Activated T-helper 17 cell treated with anti-CD3 and anti-CD28 coated beads, Interleukin-2, amount 50 U/mL, for 72 hours (primary cell): ENCODE measurements at places on chromosomes 5 and 9.

GRCh38 chr9:11349187-11349586 lies 736.4 kb upstream of the PTPRD start:
- no peak for ATAC-seq

DNA sequence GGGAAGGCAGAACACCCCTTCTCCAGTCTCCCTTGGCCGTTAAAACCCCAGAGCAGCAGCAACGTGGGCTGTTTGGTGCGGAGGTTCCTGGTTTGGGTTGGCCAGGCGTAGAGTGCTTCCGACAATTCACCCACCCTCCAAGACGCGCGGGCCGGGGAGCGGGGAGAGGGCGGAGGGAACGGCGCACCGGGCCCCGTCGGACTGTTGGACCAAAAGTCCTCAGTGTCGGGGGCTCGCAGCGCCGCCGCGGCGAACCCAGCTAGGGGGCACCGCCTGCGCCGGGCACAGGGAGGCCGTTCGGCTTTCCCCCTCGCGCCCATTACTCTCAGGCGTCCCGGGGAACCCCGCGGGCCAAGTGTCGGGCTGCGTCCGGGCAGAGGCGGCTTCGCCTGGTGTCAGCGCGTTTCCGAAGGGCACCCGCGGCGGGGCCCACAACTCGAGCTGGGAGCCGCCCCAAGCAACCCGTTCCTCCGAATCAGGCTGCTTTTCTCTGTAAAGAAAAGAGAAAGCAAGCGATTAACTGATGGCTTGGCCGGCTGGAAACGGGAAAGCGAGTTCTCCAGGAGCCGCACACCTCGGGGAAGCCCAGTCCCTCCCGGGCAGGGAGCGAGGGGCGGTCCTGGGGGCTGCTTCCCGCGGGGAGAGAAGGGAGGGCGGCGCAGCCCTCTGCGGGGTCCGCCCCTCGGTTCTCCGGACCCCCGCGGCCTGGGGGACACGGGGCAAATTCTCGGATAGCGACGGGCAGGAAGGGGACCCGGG lies 145.5 kb downstream of the ERCC6L2 start:
- peak; percentile 51 for ATAC-seq

DNA sequence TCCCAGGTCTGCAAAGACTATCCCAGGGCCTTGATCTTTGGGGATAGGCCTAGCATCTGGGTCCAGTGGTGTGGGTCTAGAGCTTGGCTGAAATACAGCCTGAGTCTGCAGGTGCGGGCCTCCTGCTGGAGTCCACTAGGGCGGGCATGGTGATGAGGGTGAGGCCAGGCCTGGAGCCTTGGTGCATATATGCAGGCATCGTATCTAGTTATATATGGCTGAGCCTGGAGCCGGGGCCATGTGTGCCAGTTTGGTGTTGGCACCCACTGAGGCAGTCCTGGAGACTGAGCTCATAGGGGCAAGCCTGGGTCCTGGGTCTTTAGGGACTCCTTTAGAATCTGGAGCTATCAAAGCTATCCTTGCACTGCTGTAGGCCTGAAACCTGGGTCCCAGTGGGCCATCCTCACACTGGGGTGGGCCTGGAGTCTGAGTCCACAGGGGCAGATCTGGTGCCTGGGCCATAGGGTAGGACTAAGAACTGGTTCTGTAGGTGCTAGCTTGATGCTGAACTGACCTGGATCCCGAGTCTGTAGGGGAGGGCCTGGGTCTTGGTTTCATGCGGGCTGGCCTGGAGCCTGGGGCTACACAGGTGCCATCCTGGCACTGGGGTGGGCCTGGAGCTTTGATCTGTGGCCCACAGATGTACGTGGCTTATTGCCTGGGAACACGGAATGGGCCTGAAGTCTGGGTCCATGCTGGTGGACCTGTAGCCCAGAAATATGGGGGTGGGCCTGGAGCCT lies 346.5 kb upstream of the MEF2C start:
- ATAC-seq, result no peak

DNA sequence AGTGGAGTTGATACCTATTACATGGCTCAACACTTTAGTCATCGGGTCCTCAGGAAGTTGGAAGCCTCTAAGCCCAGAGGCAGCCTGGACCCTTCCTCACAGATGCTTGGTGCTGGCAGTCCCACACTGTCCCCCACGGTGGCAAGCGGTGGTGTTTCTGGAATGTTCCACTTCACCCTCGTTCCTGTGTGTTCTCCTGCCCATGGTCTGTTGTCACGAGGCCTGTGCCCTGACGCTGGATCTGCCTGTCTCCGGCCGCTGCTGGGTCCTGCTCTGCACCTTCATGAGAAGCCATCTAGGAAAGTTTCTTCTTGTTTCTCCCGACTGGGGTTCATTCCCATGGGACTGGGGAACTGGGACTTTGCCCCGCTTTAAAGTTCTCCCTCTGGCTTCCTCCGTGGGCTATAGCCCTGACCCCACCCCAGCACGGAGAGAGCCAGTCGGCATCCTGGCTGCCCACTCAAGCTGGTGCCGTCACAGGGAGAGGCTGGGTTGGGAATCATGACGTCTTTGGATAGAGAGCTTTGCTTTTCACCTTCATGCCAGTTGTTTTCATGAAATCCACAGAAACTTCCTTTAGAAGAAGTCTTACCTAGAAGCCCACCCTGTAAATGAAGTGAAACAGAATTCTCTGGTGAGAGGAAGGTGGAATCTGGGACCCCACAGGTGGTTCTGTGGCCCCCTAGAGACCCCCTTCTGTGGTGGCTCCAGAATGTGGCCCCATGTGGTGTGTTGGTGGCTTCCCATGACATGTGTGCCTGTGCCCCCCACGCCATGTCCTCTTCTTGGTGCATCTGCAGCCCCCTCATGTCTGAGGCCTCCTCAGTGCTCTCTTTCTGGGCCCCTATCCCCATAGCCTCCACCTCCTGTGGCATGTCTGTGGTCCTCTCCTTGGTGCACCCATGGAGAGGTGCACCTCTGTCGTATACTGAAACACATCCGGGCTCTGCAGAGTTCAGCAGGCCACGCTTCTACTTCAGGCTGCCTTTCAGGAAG lies 43.8 kb downstream of the TRIP13 start:
- ATAC-seq, result no peak

DNA sequence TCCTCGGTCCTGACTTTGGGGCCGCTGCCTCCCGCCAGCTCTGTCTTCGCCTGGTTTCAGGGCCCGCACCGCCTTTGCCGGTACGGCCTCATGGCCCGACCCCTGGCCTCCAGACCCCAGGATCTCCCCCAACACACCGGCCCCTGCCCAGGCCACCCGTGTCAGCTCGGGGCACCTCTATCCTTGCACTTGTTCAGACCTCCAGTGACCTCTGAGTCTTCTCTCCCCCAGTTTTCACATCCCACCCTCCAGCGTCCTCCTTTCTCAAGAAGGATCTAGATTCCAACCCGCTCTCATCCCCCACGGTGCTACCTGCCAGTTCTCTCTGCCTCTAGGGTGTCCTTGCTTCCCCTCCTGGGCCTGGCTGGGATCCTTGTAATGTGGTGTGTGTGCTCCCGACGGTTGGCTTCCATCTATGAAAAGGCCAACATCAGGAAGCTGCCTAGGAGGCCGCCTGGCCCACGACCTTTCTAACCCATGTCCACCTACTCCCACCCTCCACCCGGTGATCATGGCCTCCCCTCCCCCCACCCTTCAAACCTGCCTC lies 61.1 kb downstream of the SPATA31C2 start:
- ATAC-seq, result no peak

DNA sequence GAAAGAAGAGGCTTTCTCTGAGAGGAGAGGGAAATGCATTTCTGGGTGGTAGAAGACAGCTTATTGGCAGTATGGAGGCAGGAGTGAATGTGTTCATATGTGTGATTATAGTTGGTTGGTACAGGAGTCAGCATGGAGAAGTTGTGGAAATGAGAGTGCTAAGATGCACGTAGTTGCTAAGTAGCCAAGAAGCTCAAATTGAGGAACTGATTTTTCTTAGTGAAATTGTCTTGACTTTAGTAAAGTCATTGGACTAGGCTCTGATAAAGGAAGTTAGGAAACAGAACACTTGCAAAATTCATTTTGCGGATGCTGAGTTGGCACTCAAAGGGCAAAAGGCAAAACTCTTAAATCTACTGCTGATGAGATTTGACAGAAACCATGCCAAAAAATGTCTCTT lies 158.9 kb upstream of the VCAN start:
- ATAC-seq, result no peak

DNA sequence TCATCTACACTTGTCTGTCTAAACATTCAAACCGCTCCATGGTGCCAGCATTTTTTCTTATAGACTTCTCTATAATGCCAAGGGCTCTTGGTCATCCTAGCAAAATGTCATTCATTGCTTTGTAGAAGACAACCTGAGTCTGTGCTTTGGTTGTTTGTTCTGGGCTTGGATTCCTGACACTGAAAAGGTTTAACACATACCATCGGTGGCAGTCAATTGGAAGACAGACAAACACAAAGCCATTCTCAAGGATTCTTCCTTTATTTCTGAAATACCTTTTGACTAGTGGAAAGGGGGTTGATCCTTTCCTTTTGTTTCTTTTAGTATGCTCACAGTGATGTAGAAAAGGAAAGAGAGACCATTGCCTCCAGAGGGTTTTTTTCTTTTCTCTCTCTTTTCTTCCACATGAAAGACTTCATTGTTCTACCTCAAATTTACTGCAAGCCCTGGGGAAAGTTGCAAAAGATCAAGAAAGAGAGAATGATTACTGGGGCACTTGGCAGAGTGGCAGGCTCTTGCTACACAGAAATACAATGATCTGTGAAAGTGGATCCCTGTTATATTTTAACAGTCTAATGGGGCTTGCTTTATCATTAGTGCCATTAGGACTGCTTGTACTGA lies 66.4 kb upstream of the TMC1 start:
- ATAC-seq, result no peak

GRCh38 chr9:18925880-18926279 lies 107.1 kb downstream of the SAXO1 start:
- ATAC-seq, result no peak

- no peak for ATAC-seq
These were observed 4.9 kb downstream of the EDIL3 start for GRCh38 chr5:84379749-84380148.

- ATAC-seq, result no peak
These were observed 115.0 kb downstream of the KIAA1958 start for GRCh38 chr9:112601636-112602035.
